ENCODE measurements at places on chromosomes 16 and 17.

DNA sequence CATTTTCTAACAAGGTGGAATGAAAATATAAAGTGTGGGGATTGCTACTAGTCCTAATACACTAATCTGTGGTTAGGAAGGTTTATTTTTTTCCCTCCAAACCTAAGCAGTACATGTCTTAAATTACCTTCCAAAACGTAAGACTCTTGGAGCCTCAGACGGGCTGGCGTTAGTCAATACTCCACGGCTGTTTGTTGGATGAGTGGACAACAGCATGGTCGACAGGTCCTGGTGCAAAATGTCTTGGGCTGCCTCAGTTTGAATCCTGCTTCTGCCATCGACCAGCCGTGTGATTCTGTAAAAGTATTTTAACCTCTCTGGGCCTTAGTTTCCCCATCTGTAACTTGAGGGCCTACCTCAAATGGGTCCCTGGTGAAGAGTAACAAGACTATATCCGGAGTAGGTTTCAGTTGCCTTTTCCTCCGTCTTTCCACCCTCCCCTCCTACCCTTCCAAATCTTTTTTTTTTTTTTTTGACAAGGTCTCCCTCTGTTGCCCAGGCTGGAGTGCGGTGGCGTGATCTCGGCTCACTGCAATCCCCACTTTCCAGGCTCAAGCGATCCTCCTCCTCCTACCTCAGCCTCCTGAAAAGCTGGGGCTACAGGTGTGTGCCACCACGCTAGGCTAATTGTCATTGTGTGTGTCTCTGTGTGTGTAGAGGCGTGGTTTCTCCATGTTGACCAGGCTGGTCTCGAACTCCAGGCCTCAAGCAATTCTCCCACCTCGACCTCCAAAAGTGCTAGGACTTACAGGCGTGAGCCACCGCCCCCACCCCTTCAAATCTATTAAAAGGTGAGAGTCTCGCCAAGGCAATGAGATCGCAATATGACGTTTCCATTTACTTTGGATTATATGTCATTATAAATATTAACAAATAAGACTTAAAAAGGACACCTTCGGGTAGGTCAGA lies 5.8 kb downstream of the SCGB1C2 start:
- no peak for DNase-seq

GRCh38 chr16:74275031-74275636 lies 21.5 kb upstream of the PSMD7 start:
- DNase-seq = no peak

DNA sequence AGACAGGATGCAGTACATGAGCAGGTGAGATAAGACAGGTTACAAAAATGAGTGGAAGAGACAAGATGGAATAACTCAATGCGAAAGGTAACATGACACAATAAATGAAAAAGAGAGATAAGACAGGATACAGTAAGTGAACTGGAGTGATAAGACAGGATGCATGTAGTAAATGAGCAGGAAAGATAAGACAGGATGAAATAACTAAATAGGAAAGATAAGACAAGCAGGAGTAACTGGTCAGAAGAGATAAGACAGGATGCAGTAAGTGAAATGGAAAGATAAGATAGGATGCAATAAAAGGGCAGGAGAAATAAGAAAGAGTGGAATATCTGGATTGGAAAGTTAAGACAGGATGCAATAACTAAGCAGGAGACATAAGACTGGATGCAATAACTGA lies 8.3 kb upstream of the MYH4 start:
- no peak for DNase-seq

DNA sequence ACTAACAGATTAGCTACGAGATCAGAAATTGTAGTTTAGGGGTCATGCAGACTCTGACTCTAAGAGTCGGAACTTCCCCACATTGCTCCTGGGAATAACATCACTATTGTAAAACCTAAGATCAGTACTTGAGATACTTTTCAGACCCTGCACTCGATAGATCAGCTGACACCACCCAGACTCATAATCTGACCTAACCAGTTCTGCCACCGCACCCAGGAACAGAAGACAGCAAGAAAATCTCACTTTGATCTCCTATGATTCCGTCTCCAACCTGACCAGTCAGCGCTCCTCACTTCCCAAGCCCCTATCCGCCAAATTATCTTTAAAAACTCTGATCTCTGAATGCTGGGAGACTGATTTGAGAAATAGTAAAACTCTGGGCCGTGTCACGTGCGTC lies 27.2 kb upstream of the ASGR2 start:
- DNase-seq = no peak

DNA sequence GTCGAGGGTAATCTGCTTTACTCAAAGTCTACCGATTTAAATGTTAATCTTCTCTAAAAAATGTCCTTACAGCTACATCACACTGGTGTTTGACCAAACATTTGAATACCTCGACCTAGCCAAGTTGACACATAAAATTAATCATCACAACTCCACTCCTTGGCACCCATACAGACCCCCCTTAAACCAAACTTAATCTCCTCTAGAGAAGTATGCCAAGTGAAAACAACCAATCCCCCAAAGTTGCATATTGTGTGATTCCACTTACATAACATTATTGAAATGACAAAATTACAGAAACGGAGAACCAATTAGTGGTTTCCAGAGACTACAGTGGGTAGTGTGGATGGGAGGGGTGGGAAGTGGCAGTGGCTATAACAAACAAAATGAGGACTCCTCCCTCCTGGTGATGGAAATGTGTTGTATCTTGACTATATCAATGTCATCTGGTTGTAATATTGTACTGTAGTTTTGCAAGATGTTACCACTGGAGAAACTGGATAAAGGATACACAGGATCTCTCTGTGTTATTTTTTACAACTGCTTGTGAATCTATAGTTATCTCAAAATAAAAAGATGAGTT lies 39.4 kb downstream of the CAPNS2 start:
- DNase-seq = no peak

GRCh38 chr16:59179446-59180082 lies 445.4 kb upstream of the GOT2 start:
- no peak for DNase-seq

Measured in stimulated activated naive CD4-positive, alpha-beta T cell treated with Interleukin-2 at 50 U/mL for 16 hours (primary cell).